Fibroblast of skin of right quadriceps (primary cell): ENCODE measurements at places on chromosomes 6 and 20.

- DNase-seq, result peak; percentile 84
Measured at GRCh38 chr6:151269321-151269995, 29.7 kb downstream of the AKAP12 start.

DNA sequence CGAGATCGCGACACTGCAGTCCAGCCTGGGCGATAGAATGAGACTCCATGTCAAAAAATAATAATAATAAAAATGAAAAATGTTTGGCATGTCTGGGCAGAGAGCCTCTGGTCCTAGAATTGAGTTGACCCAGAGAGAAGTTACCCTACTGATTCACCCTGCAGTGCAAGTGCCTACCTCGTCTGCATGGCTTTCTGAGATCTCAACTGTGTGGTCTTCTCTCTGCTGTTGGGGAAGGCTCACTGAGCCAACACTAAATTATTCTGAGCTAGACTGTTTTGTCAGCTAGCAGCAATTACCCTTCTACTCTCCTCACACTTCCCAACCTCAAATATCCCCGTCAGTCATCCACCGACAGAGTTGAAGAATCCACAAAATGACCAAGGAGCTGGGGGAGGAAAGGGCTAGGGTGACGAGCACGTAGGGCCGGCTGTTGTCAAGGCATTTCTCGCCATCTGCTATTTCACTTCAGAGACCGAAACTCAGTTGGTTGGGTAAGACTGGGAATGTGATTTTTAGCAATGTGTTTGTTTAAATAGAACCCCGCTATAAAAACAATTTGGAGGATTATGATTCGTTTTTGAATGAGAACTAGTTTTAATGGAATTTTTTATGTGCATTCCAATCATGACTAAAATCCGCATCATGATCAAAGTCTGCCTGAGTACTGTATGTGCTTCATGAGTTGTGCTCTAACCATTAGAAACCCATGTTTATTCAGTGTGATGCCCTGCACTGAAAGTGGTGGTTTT, 9.4 kb downstream of the MAS1 start:
- DNase-seq, result peak; percentile 94

- DNase-seq, result peak; percentile 35
Measured at GRCh38 chr6:6661684-6662083, 73.2 kb downstream of the LY86 start.

- DNase-seq, result peak; percentile 76
Measured at GRCh38 chr6:81515562-81516453, 236.7 kb downstream of the TENT5A start.

DNA sequence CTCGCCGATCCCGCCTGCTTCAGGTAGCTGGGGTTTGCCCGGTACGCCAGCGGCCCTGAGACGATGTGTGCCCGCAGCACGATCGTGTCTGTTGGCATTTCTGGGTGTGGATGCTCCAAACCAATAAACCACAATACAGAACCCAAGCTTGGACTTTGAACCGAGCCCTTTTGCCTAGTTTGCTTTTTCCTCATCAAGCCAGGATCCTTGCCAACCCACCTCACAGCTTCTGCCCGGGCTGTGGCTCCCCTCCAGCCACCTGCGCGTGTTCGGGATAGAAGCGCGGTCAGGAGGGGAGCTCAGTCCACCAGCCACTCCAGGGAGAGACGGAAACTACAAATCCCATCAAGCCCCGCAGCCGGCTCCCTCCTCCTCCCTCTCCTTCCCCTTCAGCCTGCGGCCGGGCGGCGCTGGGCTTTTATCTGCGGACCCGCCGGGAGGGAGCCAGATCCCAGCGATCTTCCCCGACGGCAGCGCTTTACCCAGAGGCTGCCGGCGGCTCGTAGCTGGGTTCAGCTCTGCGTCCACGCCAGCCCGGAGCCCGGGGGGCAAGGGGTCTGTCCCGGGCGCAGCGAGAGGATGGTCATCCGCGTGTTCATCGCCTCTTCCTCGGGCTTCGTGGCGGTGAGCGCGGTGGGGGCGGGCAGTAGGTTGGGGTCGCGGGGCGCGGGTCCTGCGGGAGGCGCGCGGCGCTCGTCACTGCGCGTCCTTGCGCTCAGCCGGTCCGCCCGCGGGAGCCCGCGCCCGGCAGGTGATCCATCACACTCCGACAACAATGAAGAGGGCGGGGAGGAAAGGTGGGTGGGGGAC, at the start of gene SH3BGRL2:
SH3BGRL2 (plus strand) TSS at position 447 of the 810 bp plus-strand sequence; CDS start at position 580, 133 bp downstream.
- DNase-seq, result peak; percentile 48

DNA sequence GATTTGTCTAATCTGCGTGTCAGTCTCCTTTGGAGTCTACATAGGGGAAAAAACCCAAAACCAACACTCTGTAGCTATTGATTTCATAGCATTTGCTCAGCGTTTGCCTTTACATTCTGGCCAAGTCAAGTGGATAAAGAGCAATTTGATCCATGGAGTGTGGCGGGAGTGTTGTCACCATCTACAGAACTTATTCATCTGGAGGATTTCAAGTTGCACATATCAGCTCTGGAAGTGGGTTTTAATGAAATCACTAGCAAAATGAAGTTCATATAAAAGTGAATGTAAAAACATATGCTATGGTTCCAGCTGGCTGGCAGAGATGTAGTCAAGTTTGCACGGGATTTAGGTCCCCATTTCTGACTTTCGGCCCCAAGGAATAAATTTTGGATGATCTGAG, 219.7 kb upstream of the SUPT3H start:
- DNase-seq, result no peak

GRCh38 chr6:110233770-110234374, 53.6 kb downstream of the CDC40 start:
- DNase-seq, result no peak

GRCh38 chr20:37257988-37258387, 3.6 kb downstream of the GHRH start:
- no peak for DNase-seq

DNA sequence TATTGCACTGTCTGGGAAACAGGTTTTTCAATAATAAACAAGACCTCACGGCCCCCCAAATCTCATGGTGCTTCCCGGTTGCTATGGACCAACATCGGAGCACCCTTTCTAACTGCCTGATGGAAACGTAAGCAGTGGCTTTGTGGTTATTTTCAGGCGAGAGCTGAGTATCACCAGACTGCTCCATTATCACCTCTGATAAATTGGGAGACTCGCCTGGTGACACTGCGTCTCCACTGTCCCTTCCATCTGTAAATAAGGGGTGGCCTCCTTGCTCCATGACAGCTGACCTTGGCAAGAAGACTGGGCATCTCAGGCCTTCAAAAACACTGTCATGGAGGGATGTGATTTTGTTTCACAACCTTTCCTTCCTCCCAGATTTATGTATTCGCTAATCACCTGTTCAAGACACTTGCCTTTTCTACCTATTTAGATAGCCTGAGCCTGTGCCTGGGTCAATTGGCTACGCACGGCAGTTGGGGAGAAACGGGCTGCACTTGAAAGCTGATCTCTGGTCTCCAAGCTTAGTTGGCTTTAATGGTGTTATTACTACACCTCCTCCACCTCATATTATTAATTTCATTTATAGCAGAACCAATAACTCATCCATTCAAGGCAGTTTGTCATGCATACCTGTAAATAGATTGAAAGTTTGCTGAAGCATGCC, 17.7 kb upstream of the CDH4 start:
- no peak for DNase-seq

GRCh38 chr20:61756966-61757677, 308.6 kb downstream of the TAF4 start:
- DNase-seq, result no peak

DNA sequence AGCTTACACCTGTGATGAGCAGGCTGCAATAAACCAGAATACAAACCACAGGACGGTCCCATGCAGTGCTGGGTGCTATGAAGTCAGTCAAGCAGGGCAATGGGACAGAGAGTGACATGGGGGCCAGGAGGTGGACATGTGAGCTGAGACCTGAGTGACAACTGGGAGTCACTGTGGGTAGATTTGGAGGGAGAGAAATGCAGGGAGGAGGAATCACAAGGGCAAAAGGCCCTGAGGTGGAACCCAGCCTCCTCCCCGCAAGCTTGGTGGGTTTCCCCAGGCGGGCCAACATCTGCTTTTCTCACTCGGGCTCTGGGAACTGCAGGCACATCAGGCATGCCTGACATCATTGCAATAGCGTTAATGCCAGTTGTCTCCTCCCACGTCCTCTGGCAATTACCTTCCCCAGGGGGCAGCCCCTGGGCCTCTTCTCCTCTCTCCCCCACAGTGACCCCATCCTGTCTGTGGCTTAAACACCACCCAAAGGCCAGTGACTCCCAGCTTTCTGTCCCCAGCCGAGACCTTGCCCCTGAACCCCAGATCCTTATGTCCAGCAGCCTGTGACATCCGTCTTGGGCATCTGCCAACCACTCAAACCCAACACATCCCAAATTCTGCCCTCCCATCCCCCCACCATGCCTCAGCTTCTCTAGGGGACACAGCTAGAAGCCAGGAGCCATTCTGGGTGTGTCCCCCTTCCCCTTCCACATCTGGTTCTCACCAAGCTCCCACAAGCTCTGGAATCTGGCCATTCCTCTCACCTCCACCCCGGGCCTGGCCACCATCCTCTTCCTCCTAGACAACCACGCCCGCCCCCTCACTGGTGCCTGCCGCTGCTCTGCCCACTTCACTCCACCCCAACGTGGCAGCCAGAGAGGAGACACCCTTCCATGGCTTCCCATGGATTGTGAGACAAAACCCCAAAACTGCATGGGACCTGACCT, 28.2 kb downstream of the PDRG1 start:
- no peak for DNase-seq

DNA sequence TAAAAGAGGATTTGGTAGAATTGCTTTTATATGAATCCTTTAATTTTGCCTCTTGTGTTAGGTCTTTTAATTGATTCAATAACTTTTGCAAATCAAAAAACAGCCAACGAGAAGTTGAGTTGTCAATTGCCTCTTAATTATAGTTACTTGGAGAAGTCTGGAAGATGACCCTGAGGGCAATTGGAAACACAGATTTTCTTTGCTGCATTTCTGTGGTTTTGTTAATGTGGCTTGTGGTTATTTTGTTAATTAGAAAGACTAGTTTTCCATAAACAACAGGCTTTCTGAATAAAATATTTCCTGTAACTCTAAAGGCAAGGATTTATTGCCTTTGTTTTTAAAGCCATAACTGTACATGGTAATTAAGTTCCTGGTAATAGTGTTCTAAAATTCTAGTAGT, 513.0 kb downstream of the EPHA7 start:
- no peak for DNase-seq

DNA sequence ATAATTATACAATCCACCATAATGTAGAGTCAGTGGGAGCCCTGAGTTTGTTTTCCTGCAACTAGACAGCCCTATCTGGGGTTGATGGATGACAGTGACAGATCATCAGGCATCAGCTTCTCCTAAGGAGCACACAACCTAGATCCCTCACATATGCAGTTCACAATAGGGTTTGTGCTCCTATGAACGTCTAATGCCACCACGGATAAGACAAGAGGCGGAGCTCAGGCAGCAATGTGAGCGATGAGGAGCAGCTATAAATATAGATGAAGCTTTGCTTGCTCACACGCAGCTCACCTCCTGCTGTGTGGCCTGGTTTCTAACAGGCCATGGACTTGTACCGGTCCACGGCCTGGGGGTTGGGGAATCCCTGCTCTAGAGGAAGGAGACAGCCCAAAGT, 25.9 kb downstream of the EDEM2 start:
- no peak for DNase-seq

GRCh38 chr6:31580807-31581433, 1.3 kb downstream of the LTB start:
- peak; percentile 81 for DNase-seq

GRCh38 chr6:152338335-152339125, 298.6 kb downstream of the SYNE1 start:
- DNase-seq, result peak; percentile 7

- DNase-seq, result peak; percentile 20
Measured at GRCh38 chr20:50824137-50824536, 29.3 kb downstream of the BCAS4 start.

- DNase-seq, result peak; percentile 61
Measured at GRCh38 chr6:166488076-166488685, 98.3 kb downstream of the RAMACL start.

- DNase-seq, result no peak
Measured at GRCh38 chr20:57437267-57437666, 46.1 kb downstream of the RBM38 start.

GRCh38 chr6:18536591-18537055, 149.5 kb downstream of the RNF144B start:
- no peak for DNase-seq

DNA sequence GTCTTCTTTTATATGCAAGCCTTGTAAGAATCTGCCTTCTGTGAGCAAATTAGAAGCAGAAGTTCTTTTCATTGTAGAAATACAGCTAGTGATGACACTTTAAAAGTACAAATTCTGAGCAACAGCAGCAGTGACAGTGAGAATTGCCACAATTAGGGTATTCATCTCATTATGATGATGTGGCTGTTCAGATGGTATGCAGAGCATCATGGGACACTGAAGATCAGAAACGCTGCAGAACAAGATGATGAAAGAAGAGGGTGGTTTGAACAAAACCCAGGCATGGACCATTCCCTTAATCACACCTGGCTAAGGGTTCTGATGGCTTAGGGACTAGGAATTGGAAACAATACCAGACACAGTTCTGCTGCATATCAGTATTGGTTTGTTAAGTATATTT, 312.7 kb upstream of the TBX18 start:
- peak; percentile 71 for DNase-seq

DNA sequence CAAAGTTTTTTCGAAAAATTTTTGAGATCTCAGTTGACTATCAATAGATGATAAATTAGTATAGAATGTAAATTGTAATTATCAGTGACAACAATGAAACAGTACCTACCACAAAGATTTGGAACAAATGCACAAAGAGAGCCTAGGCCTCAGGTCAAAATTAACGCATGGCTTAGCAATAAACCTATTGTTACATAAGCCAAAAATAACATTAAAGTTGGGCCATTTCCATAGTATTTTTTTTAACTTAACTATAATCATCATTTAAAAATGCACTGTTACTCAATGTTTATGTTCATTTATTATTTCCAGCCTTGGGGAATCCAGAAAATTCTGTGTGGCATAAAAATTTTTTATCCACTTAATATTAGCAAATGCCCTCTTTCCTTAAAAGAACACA, 117.0 kb downstream of the EPB41L2 start:
- DNase-seq, result peak; percentile 45

DNA sequence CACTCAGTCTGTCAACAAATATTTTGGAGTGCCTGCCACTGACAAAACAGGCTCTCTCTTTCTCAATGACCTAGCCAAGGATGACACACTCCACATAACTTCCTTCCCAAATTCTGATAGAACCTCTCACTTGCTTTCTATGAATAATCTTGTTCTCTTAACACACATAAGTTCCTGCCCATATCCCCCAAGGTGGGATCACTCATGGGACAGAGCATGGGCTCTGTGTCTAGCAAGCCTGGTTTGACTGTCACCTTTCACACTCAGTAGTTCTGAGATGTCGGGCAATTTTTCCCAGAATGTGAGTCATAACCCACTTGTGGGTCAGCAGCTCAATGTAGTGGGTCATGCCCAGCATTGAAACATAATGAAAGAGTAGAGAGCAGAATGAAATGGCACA, 78.1 kb downstream of the LRFN2 start:
- no peak for DNase-seq

DNA sequence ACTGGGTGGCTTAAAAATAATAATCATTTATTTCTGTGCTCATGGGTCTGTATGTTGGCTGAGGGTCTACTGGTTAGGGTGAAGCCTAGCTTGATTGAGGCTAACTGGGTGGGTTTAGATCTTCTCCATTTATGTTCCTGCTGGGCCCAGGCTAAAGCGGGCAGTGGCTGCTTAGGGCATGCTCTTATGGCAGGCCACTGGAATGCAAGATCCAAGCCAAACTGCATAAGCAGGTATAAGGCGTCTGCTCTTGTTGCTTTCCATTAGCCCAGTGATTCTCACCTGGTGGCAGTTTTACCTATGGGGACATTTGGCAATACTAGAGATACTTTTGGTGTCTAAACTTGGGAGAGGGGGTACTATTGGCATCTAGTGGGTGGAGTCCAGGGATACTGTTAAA, 44.5 kb downstream of the QKI start:
- DNase-seq, result no peak
